ENCODE measurements at places on chromosomes 2 and 18.

GRCh38 chr2:46181789-46182530 lies 115.2 kb upstream of the EPAS1 start:
- DNase-seq = no peak

DNA sequence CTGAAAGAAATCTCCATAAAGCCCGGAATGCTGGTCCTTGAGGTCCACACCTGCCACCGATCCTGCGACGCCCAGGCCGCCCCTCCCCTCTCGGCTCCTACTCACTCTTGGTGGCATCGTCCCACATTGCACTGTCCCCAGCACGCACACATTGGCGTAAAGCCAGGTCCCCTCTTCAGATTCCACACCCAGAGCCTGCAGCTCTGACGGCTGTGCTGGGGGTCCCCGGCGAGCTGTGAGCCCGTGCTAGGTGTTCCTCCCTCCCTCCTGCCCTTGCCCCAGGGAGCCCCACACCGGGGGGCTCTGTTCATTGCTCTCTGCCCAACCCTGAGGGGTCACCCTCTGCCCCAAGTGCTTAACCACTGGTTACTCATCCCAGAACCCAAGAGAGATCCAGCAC lies 8.5 kb downstream of the TPO start:
- DNase-seq = no peak

DNA sequence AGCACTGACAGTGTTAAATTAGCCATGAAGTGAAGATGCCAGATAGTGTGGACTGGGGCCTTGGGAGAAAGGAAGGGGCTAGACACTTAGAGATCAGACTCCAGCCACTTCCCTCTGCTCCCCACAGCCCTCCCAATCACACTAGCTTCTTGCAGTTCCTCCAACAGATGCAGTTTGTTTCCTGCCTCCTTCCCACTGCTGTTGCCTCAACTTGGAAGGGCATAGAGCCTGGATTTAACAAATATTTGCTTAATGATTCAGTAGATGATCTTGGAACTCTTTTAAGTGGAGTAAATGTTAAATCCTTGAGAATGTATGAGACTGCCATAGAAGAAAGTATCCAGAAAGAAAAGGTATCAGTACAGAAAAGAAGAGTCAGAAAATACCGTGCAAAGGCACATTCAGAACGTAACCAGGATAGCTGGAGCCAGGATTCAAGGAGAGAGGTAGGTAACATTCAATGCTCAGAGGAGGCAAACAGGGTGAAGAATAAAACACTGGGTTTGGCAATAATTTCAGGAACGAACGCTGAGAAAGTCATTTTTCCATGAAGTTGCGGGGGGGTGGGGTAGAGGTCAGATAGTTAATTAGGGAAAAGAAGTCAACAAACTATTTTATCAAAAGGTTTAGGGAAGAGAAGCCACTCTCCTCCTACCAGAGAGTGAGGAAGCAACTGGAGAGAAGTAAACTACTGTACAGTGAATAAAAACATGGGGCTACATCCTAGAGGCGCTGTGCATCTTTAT lies 1.3 kb upstream of the BZW1 start:
- no peak for DNase-seq

DNA sequence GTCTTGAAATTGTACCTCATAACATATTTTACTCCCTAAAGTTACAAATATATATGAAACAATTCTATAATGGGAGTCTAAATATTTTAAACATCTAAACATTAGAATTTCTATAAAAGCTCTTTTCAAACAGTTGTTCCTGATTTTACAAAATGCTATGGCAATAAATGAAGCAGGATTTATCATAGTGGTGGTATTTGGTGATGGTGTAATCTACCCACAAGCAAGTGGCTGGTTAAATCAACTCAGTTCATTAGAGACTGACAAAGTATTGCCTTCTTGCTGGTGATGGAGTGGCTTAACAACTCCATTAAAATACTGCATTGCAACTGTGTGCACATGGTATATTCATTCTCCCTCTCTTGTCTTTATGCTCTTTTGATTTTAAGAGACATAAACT lies 138.9 kb downstream of the PMAIP1 start:
- DNase-seq = no peak

Data from NCI-H1105 (cell line).